ENCODE measurements at places on chromosomes 12 and 14. TPM values are rescaled to one million over a fixed set of nuclear protein-coding genes. Genes with fewer than 3 reads are reported as not detected.

ADGRD1 gene
- total RNA-seq, result 139 TPM

LPAR5 gene
- total RNA-seq, result 3.6 TPM

RILPL1 gene
- total RNA-seq, result 11.8 TPM

CIDEB gene
- 10.0 TPM for total RNA-seq

- no peaks in the 10 kb centered on the region for H3K27me3 ChIP-seq
- no peak for DNase-seq
- H3K27ac ChIP-seq, result no peak overlapping the region
- no peaks in the 10 kb centered on the region for H3K4me1 ChIP-seq
- no peaks in the 10 kb centered on the region for H3K36me3 ChIP-seq
These were observed 112.0 kb upstream of the TMCC3 start for GRCh38 chr12:94762259-94762942.

- no peaks in the 10 kb centered on the region for H3K27me3 ChIP-seq
- H3K4me1 ChIP-seq, result no peaks in the 10 kb centered on the region
- no peak for DNase-seq
- H3K4me3 ChIP-seq, result no peak overlapping the region
These were observed 377.4 kb downstream of the NAV3 start for GRCh38 chr12:78208092-78208491.
